ENCODE measurements at places on chromosomes 6 and 20.

DNA sequence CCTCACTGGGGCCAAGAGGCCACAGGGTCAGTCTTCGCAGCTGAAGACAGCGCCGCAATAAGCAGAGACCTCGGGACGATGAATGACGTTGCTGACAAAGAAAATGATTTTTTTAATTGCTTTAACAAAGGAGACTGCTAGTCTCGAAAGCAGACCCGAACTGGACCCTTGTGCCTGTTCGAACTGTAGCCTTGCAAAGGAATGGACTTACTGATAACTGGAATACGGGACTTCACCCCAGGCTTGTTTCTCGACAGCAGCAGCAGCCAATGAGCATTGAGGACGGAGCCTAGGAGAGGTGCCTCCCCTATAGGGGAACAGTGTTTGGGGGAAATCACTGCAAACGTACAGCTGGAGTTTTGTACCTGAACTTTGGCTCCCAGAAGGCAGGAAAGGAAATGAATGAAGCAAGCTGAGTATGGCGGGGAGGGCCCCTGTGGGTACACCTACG lies 1.3 kb upstream of the TAF4 start:
- DNase-seq: no peak
- H3K27me3 ChIP-seq: peaks cover 2% of the 10 kb centered on the region

- H3K4me1 ChIP-seq: no peaks in the 10 kb centered on the region
- H3K27me3 ChIP-seq: no peaks in the 10 kb centered on the region
- DNase-seq: no peak
- H3K4me3 ChIP-seq: no peak overlapping the region
- no peak overlapping the region for H3K27ac ChIP-seq
- H3K36me3 ChIP-seq: no peaks in the 10 kb centered on the region
These were observed 121.3 kb downstream of the TFAP2B start for GRCh38 chr6:50939931-50940330.

DNA sequence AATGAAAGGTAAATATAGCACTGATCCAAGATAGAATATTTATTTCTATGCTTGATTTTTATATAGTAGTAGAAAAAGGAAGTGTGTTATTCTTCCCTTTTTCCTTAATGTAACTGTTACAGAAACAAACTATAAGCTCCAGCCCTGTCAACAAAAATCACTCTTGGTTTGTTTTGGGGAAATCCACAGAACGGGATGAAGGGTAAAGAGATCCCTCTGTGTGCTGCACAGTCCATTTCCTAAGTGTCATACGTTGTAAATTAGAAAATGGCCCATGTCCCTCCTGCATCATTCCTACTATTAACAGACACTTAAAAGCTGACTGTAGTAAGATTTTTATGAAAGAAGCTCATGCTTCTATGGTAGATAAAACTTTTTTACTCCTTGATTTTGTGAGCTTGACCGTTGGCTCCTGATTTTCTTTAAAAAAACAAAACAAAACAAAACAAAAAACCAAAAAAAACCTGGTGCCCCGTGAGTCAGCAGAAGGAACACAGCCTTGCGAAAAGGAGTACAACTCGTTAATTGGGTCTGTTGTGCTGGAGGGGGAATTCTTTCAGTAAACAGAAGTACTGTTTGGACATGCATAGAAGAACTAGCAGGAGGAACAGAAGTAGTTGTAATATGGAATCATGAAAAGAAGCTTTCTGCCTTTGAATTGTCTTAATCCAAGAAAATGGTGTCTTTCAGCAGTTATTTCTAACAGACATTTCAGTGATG lies 67.5 kb downstream of the RTN4IP1 start:
- no peak overlapping the region for H3K27ac ChIP-seq
- DNase-seq: no peak
- peaks cover 83% of the 10 kb centered on the region for H3K36me3 ChIP-seq
- no peaks in the 10 kb centered on the region for H3K27me3 ChIP-seq
- H3K4me3 ChIP-seq: no peak overlapping the region

DNA sequence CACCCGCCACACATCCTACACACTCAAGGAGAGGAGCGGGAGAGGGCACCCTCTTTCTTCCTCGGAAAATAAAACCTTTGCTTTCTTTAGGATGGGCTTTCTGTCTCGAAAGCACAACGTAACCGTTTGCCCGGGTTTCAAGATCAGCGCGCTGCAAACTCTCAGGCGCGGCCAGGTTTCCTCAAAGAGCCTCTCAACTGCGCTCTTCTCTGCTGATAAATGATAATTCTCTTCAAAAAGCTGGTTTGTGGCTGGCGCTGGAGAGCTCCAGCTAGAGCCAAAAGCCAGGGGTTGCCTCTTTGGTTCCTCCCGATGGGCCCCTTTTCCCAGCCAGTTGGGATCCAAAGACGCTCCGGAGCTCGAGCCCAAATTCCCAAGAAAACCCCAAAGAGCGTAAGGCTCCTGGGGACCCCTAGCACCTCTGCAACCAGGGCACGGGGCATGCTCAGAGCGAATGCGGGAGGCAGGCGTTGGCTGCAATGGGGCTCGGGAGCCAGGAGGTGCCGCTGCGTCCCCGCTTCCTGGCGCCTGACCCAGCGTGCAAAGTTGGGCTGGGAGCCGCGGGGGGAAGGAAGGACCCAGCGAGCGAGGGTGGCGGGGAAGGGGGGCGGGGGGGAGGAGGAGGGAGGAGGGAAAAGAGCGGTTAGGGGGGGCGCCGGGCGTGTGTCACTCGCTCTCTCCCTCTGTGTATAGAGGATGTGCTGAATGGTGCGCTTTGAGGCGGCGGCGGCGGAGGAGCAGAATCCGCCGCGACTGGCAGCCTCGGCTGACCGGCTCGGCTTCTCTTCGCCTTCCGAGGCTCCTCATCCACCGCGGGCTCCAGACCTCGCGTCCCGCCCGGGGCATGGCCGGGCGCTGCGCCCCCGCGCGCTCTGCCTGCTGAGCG lies at the start of gene PLCB1:
PLCB1 (plus strand) TSS at position 669 of the 886 bp plus-strand sequence. CDS start 386 bp downstream, outside the sequence.
- H3K36me3 ChIP-seq: no peaks in the 10 kb centered on the region
- H3K4me1 ChIP-seq: peaks cover 16% of the 10 kb centered on the region
- peak; percentile 92 for DNase-seq
- H3K4me3 ChIP-seq: peak within 1 kb of the TSS; percentile 81

GRCh38 chr6:167688123-167688522 lies 138.6 kb upstream of the AFDN start:
- no peak overlapping the region for H3K27ac ChIP-seq
- no peak overlapping the region for H3K4me3 ChIP-seq
- no peaks in the 10 kb centered on the region for H3K4me1 ChIP-seq
- DNase-seq: no peak
- H3K36me3 ChIP-seq: no peaks in the 10 kb centered on the region
- no peaks in the 10 kb centered on the region for H3K27me3 ChIP-seq

DNA sequence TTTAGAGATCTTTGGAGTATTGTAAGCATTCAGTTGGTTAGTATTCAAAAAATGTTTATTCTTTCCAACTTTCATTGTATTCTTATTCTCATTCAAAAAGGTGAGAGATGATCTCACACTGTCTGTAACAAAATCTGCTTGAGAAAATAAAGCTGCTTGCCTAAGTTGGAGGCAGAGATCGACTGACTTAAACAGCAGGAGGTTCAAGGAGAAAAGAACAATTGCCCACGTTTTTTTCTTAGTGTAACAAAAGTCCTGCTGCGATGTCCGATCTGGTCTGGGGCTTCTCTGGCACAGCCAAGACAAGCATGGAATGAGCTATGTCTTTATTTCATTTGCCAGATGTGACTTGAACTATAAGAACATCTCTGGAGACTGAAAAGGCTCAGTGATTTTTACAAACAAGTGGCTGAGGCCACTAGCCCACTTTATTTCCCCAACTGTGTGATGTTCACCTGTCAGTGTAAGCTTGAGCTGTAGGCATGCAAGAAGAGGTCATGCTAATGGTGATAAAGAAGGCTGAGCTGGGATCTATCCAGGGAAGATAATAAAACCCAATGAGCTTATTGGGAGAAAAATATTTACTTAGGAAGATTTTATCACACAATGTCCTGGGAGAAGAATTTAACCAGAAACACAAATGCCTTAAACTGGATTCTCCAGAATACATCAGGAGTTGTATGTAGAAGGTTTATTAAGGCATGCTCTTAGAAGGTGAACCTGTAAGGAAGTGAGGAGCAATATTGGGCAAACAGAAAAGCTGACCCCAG lies 580.1 kb upstream of the BTBD3 start:
- DNase-seq: no peak
- no peak overlapping the region for H3K4me3 ChIP-seq
- no peaks in the 10 kb centered on the region for H3K27me3 ChIP-seq
- no peak overlapping the region for H3K27ac ChIP-seq
- H3K36me3 ChIP-seq: no peaks in the 10 kb centered on the region

GRCh38 chr20:19780261-19780660 lies 22.2 kb downstream of the RIN2 start:
- H3K4me1 ChIP-seq: no peaks in the 10 kb centered on the region
- H3K27ac ChIP-seq: no peak overlapping the region
- no peaks in the 10 kb centered on the region for H3K36me3 ChIP-seq
- no peak overlapping the region for H3K4me3 ChIP-seq
- H3K27me3 ChIP-seq: no peaks in the 10 kb centered on the region
- no peak for DNase-seq
